HepG2 (cell line): ENCODE measurements at places on chromosomes 5 and 9.

DNA sequence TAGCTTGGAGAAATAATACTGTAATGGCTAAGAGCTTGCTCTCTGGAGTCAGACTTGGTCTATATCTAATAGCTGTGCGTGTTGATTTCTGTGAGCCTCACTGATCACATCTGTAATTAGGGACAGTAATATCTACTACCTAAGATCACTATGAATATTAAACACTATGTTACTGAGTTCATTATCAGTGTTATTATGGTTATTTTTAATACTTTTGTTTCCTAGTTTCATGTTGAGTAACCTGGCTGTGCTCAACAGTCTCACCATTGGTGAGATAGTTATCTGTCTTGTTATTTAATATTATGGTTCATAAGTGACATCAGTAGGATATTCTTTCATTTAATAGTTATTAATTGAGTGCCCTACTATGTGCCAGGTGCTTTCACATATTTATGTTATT lies 22.4 kb upstream of the CAVIN4 start:
- no peak for DNase-seq

- no peak for DNase-seq
Observed at GRCh38 chr9:33637881-33638280, 113.8 kb downstream of the ANKRD18B start.

GRCh38 chr9:18855656-18856055 lies 177.4 kb downstream of the SAXO1 start:
- no peak for DNase-seq

- DNase-seq = no peak
Observed at GRCh38 chr5:80597500-80597899, 27.4 kb upstream of the ANKRD34B start.

GRCh38 chr5:6411141-6411540 lies 32.8 kb upstream of the MED10 start:
- DNase-seq = no peak

DNA sequence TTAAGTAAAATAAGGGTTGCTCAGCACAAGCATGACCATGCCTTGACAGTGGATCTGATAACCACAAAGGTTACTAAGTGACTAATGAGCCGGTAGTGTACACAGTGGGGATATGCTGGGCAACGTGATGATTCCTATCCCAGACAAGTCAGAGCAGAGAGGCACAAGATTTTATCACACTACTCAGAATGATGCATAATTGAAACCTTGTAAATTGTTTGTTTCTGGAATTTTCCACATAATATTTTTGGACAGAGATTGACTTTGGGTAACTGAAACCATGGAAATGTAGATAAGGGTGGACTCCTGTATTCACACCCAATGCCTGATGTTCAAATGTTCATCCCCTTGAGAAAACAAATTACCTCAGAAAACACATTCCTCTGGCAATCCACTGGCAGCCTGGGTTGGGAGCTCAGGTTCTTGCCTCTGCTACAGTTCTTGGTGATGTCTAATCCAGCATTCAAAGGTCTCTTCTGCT lies 16.2 kb upstream of the ERAP1 start:
- DNase-seq = peak; percentile 25

DNA sequence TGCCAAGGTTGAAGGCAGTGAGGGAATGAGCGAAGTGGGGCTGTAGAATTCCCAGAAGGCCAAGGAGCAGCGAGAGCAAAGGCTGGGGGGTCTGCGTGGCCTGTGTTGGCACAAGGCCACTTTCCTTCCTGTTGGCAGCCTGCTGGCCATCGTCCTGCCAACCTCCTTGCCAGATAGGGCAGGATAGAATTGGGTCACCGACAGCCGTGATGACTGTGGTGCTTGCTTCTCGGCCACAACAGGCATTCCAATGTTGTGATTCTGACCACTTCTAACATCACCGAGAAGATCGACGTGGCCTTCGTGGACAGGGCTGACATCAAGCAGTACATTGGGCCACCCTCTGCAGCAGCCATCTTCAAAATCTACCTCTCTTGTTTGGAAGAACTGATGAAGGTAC lies 18.9 kb downstream of the TRIP13 start:
- DNase-seq = no peak

GRCh38 chr5:73971326-73971725 lies 345.3 kb downstream of the ARHGEF28 start:
- DNase-seq = no peak

DNA sequence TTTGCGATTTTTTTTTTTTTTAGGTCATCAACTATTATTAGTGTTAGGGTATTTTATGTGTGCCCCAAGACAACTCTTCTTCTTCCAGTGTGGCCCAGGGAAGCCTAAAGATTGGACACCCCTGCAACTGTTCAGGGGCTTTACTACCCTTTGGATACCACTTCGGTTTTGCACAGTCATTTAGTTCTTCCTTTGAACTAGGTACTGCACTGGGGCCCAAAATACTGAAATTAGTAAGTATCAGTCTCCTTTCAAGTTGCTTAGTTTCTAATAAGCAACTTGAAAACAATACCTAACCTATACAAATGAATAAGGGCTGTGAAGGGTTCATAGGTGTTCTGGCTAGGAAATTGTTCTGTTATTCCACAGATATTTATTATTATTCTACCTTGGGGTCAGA lies 45.3 kb downstream of the CWC27 start:
- no peak for DNase-seq

- DNase-seq = no peak
Observed at GRCh38 chr5:84411832-84412605, 27.3 kb upstream of the EDIL3 start.

DNA sequence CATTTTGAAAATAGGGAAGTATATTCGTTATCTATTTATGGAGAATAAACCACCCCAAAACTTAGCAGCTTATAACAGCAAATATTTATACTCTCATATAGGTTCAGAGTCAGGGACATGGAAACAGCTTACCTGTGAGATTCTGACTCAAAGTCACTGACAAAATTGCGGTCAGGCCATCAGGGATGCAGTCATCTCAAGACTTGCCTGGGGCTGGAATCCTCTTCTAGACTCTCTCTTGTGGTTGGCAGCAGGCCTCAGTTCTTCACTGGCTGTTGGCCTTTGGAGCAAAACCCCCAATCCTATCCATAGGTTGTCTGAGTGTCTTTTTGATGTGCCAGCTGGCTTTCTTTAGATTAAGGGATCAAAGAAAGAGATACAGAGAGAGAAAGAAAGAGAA lies 275.6 kb downstream of the SEC61B start:
- DNase-seq = no peak

GRCh38 chr9:125470767-125471580 lies 209.3 kb downstream of the GAPVD1 start:
- DNase-seq = no peak

DNA sequence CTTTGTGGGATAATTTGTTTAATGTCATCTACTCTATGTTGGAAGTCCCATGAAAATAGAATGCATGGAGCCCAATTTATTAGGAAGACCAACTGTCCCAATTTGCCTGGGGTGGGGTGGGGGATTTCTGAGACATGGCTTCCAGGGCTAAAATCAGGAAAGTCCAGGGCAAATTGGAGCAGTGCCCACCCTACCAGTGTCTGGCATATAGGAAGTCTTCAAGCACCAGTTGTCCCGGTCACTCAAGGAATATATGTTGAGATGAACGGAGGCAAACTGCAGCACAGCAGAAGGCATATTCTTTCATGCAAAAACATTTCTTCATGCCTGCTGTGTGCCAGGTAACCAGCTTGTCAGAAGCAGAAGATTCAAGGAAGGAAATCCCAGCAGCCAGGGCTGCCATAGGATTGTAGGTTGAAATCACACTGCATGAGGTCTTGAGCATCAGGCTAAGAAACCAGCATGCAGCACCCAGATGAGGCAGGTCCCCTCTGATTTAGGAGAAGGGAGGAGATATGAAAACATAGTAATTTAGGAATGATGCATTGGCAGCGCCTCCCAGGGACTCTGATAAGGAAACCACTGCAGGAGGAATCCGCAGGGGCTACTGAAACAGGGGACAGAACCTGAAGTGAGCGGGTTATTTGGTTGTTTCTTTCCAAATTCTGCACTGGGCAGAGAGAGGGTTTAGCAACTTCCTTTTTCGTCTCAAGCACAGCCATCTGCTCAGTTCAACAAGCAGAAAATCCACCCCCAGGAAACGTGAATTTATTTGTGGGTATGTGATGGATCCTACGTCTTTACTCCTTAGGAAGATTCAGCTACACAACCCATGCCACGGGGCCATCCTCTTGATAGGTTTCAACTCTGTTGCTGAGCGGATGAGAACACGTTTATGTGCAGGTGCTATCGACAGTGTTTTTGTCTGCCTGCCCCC lies 112.6 kb upstream of the CPEB4 start:
- no peak for DNase-seq

DNA sequence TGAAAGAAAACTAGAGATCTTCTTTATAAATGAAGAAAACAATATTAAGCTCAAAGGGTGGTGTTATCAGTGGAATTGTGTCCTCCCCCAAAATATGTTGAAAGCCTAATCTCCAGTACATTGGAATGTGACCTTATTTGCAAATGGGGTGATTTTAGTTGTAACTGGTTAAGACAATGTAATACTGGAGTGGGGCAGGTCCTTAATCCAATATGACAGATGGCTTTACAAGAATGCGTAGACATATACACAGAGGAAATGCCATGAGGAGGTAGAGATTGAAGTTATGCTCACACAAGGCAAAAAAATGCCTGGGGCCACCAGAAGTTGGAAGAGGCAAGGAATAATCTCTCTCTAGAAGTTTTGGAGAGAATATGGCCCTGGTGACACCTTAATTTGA lies 13.7 kb upstream of the TRIM32 start:
- no peak for DNase-seq

DNA sequence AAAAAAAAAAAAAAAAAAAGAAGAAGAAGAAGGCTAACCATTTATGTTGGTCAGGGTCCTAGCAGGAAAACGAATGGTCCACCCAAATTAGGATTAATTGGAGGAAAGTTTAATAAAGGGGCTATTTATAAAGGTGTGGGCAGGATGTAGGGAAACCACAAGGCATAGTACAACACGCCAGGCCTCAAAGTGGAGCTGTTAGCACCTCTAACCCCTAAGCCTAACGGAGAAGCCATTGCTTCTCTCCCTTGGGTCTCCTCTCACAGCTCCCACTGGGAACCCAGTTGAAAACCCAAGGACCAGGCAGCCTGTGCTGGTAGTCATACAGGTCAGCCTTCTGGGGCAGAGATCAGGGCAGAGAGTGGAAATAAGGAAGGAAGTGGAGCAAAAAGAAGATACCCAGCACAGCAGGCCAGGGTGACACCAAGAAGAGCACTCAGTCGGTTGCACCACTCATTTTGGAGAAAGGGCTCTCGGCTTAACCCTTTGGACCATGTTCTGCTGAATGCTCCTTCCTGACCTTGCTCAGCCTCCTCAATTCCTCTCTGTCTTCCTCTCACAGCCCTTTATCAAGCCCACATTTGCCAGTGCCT lies 8.8 kb upstream of the GLIPR2 start:
- DNase-seq = no peak

DNA sequence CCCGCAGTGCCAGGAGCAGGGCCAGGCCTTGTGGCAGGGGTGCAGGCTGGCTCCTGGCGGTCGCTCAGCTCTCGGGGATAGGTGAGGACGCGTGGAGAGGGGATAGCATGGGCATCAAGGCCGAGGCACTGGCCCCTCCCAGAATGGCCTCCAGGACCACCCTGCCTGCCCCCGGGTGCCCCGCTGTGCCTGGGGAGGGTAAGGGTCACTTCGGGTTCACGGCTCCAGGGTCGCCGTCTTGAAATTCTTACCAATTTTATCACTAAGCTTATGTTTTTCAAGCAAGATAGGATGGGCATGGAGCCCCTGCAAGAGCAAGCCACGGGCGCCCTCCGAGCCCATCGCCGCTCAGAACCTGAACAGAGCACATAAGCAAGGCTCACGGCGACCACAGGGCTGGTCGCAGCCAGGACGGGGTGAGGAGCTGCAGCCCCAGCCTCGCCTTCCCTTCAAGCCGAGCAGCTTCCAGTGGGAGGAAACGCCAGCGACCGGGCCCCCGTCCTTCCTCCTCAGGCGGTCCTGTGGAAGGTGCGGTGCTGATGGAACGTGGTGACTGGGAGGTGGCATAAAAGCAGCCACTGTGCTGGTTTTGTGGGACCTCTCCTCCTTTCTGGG lies 14.2 kb upstream of the CLPTM1L start:
- DNase-seq = no peak

DNA sequence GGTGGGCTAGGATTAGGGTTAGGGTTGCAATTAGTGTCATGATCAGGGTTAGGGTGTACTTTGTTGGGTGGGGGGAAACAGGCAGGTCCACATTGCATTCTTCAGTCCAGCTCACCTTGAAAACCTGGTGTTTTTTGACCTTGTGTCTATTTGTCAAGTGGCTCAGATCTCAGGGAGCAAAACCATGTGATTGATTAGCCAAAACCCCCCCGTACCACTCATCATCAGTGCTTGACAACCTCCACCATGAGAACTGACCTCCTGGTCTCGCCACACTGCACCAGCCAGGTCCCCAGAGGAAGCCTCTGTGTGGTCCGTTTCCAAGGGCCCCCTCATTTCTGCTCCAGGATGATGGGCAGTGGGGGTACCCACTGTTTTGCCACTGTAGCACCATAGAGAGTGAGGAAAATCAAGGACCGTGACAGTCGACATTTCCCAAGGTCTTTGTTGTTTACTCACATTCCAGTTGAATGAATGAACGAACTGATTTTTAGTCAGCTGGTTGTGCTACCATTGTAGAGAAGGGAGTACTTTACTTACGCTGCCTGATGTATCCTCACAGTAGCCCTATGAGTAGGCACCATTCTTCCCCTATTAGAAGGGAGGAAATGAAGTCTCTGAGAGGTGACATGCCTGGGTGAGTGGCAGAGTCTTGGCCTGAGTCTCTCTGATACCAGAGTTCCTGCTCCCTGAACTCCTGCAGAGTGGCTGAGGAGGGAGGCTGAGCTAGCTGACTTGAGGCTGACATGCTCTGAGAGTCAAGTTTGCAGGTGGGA lies 84.8 kb downstream of the RAD23B start:
- peak; percentile 75 for DNase-seq

DNA sequence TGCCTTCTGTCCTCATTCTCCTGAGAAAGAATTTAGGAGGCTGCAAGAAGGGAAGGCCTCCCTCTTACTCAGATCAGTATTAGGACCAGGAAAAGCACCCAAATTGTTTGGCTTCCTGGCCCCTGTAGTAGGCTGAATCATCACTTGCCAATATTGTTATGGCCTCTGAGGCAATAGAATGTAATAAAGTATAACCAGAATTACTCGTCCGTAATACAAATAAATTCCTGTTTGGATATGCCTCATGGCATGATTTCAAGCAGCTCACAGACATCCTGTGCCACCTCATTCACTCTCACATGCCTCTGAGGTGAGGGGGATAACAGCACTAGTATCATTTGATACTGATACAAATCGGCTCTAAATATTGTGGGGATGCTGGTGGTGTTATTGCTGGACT lies 427.3 kb downstream of the ISL1 start:
- no peak for DNase-seq

DNA sequence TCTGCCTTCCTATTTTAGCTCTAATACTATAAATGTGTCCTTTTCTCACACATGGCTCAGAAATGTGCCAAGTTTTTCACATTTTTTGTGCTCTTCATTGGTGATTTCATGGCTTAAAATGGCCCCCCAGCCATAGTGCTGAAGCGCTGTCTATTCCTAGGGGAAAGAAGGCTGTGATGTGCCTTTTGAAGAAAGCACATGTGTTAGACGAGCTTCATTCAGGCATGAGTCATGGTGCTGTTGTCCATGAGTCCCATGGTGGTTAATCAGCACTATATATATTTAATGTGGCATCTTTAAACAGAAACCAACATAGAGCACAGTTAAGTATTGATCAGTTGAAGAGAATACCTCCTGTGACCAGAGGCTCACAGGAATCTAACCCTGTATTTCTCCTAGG lies 55.8 kb downstream of the PDE8B start:
- no peak for DNase-seq

GRCh38 chr5:151829370-151829769 lies 57.6 kb downstream of the G3BP1 start:
- DNase-seq = no peak

GRCh38 chr9:128497824-128498610 lies 6.5 kb upstream of the GLE1 start:
- no peak for DNase-seq
